Aorta (tissue), 5 donors: ENCODE measurements at places on chromosomes 2 and 18. TPM values are rescaled to one million over a fixed set of nuclear protein-coding genes. Genes with fewer than 3 reads are reported as not detected.

The MC4R gene
- total RNA-seq: not detected

The BOK gene
- 6.3 TPM for total RNA-seq

The FSHR gene
- not detected for total RNA-seq

The FAM98A gene
- total RNA-seq: 39.7 TPM

The CCDC93 gene
- 42.8 TPM for total RNA-seq

The RGPD3 gene
- total RNA-seq: 0.18 TPM

The HOXD3 gene
- 13.4 TPM for total RNA-seq

The NDC80 gene
- total RNA-seq: 0.29 TPM

The FAM228B gene
- total RNA-seq: 47.8 TPM

The TMEFF2 gene
- total RNA-seq: not detected

The SPDYA gene
- 2.8 TPM for total RNA-seq

The IL1RL2 gene
- 1.8 TPM for total RNA-seq

The GCA gene
- total RNA-seq: 35.2 TPM

The EGR4 gene
- not detected for total RNA-seq

The WNT10A gene
- not detected for total RNA-seq

The TANC1 gene
- total RNA-seq: 58.3 TPM

The GKN2 gene
- not detected for total RNA-seq

The ADRA2B gene
- 34.0 TPM for total RNA-seq

The SCN1A gene
- total RNA-seq: not detected

The CIB4 gene
- not detected for total RNA-seq

The PTPRN gene
- not detected for total RNA-seq

The SH3BP4 gene
- total RNA-seq: 27.6 TPM

The RASGRP3 gene
- 22.3 TPM for total RNA-seq

The G6PC2 gene
- not detected for total RNA-seq

The CNGA3 gene
- total RNA-seq: not detected

The DCDC2C gene
- not detected for total RNA-seq

The OXER1 gene
- 2.2 TPM for total RNA-seq

The PROC gene
- 0.58 TPM for total RNA-seq

The GGCX gene
- 48.3 TPM for total RNA-seq

The RSAD2 gene
- total RNA-seq: 8.9 TPM

The ZBTB7C gene
- total RNA-seq: 18.2 TPM

The C2orf80 gene
- not detected for total RNA-seq

The STAM2 gene
- total RNA-seq: 46.2 TPM

The RAB1A gene
- total RNA-seq: 135 TPM

The CDK15 gene
- 3.9 TPM for total RNA-seq
